Activated effector memory CD4-positive, alpha-beta T cell treated with Interleukin-2 at 50 U/mL for 16 hours (primary cell): ENCODE measurements at places on chromosomes 1 and 21.

- no peak for DNase-seq
Measured at GRCh38 chr1:108036796-108037562, 72.0 kb upstream of the VAV3 start.

DNA sequence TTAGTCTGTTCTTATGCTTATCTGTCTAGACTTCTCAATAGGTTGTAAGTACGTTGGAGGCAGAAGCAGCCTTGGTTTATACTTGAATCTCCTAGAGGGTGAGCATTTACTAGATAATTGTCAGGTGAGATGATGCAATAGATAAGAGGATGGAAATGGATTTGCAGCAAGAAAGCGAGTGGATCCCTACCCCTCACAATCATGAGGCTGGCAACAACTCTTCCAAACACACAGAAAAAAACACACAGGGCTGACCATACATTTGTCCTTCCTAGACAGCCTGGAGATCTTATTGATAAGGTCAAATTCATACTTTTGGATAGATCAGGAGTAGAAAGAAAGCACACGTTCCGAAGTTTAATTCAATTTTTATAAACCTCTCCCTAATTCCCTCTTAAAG lies 481.4 kb upstream of the CAMK1G start:
- no peak for DNase-seq

GRCh38 chr1:181014477-181015250 lies 8.0 kb downstream of the STX6 start:
- DNase-seq, result no peak

- no peak for DNase-seq
Measured at GRCh38 chr1:77412820-77413530, 131.2 kb downstream of the AK5 start.

GRCh38 chr1:106986603-106987002 lies 69.9 kb upstream of the PRMT6 start:
- DNase-seq, result no peak

DNA sequence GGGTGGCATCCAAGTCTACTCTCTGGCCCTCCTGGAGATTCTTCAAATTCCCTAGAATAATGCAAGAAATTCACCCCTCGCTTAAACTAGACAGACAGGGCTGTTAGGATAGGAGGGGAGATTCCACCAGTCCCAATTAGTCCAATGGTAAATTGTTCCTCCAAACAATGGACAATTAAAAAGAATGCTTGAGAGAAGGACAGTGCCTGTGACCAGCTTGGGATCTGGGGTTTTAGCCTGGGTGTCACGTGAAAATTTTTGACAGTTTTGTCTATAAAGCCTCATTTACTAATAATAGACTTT lies 177.7 kb upstream of the RAB4A start:
- no peak for DNase-seq

DNA sequence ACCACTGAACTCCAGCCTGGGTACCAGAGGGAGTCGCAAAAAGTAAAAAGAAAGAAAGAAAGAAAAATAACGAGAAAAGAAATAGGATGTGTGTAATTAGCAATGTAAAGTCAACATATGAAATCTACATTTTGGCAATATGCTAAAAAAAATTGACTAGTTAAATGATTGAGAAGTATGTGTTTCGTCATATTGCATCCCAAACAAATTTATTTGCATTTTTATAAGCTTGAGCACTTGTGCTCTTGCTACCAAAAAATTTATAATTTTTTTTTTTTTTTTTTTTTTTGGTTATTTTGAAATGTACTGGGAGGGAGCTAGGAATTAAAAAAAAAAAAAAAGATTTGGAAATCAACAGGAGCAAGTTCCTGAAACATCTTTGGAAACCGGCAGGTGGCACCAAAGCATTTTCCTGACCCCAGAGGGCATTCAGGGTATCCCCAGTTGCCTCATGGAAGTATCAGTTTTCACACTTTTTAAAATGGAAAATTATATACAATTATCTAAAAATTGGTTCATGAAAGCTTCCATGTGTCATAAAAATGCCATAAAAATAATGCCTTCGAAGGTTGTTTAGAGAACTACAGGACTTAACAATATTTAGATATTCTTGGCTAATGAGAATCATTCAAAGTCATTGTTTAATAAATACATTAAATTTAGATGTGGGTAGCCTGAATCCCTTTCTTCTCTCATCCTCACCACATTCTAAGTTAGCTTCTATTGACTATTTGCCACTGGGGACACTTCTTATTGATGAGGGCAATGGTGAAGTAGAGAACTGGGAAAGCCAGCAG lies 4.8 kb upstream of the HEATR1 start:
- no peak for DNase-seq

- no peak for DNase-seq
Measured at GRCh38 chr1:21106709-21107108, 70.0 kb downstream of the EIF4G3 start.

DNA sequence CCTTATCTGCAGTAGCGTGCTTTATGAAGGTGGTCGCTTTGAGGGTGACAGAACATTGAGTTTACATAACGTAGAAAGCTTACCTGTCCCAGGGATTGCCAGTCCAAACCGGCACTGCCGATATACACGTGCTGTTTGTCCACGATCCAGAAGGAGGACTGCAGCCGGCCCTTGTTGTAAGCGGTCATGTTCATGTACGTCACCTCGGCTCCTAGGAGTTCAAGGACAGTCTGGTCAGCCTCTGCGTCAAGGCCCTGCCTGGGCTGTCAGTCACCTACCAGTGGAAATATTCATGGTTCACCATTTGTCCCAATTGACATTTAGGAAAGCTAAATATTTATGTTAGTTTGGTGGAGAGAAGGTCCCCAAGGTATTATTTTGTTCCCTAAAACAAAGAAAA lies 221.0 kb upstream of the MAP1LC3C start:
- no peak for DNase-seq

GRCh38 chr1:39861003-39861402 lies 22.3 kb downstream of the TRIT1 start:
- no peak for DNase-seq

GRCh38 chr1:18548643-18549042 lies 67.9 kb downstream of the KLHDC7A start:
- DNase-seq, result no peak

DNA sequence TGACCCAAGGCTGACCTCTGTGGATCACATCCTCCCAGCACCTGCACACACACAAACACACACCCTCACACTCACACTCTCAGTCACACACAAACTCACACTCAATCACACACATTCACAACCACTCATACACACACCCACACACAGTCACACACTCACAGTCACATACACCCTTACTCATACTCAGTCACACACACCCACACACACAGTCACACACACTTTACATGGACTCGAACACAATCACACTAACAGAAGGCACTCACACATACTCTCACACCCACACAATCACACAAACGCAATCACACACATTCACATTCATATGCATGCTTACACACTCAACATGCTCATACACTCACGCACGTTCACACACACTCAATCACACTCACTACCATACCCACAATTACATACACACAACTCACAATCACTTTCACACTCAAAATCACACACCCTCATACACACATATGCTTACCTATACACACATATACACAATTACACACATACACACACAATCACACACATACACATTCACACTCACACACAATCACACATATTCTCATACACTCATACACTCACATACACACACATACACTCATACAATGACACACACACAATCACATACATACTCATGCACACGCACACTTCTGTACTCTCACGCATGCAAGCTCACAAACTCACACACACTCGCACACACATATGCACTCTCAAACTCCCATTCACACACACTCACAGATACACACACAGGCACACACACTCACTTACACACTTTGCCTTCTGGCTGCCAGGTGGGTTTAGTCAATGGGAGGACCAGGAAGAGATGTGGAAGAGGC lies 6.1 kb downstream of the MEGF6 start:
- DNase-seq, result no peak
